Fibroblast of skin of left biceps (primary cell): ENCODE measurements at places on chromosomes 13 and 19.

DNA sequence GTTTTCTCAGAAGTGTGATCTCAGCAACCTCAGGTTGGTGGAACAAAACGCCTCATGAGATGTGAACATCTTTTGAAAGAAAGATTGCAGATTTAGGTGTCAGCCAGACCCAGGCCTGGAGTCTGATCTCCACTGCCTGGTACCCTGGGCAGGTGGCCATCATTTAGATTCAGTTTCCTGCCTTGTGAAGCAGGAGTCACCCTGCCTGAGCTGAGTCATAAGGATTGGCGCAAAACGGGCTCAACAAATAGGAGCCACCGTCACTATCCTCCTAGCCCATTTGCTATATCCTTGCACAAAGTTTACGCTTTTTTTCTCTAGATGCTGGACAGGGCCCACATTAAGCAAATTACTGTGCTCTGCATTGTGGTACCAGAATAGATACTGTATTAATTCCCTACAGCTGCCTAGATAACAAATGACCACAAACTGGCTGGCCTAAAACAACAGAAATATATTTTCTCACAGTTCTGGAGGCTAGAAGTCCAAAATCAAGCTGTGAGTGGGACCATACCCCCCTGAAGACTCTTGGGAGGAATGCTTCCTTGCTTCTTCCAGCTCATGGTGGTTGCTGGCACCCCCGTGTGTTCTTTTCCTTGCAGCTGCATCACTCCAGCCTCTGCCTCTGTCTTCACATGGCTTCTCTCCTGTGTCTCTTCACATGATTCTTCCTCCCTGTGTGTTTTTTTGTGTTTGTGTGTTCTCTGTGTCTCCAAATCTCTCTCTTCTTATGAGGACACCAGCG is 38.2 kb downstream of the TNFSF11 start:
- DNase-seq = no peak

DNA sequence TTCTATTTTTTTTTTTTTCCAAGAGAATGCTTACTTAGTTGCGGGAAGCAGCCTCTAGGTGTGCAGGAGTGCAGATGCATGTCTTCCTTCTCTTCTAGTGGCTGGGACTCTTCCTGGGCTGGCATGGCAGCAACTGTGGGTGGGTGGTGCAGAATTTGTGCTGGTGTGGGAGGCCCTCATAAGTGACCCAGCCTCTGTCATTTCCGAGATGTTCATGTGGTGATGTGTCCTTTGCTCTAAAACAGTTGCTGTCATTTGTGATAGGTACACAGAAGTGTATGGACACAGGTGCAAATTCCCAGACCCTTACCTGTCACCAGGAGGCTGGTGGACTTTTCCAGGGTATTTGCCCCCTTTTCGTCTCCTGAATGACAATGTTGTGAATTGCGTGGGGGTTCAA is 367.7 kb downstream of the KCNRG start:
- DNase-seq = no peak

- DNase-seq = no peak
Observed at GRCh38 chr13:28735481-28736029, 16.8 kb upstream of the SLC46A3 start.

DNA sequence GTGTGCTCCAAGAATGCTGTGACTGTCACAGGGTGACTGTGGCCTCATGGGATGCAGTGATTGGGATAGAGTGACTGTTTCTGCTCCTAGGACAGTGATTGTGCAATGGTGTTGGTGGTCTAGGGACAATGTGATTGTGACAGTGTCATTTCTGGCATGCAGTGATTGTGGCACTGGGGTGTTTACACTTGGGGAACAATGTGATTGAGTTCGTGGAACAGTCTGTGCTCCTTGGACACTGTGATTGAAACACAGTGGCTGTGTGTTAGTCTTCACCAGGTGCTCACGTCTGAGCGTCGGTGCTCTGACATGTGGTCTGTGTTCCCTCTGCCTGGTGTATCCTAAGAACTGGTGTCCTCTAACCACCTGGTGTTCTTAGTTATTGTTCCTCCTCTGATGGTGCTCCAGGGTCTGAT is 1.7 kb downstream of the PDE4A start:
- no peak for DNase-seq

- DNase-seq = no peak
Observed at GRCh38 chr13:78820541-78820940, 161.6 kb upstream of the OBI1 start.

DNA sequence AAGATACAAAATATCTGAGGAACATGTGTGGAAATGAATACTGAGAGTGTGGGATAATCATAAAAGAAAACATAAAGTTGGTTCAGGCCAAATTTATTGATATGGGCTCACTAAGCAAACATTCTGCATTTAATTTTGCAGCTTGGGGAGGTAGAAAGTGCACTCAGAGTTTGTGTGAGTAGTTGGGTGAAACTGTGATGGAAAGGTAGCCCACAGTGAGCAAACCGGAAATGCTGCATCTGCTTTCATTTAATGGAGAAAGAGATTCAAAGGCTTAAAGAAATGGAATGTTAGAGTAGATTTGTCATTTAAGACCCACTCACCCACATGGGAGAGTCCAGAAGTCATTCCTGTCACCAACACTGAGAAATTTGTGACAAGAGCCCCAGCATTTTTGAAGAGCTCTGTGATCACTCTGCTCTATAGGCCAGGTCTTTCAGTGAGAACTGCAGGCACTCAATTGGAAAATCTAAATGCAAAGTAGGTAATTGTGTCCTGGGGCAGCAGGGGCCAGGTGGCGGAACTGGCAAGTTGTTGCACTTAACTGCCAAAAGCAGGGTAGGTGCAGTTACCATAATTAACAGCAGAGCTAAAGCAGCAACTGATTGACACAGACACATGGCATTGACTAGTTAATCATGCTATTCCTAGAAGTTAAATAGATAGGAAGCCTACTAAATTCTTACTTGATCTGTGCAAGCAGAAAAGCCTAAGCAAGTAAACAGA is 1228.3 kb upstream of the PCDH20 start:
- DNase-seq = no peak

- DNase-seq = no peak
Observed at GRCh38 chr19:47729468-47729798, 15.9 kb upstream of the NOP53 start.

GRCh38 chr19:51227326-51227725 is 2.4 kb downstream of the CD33 start:
- no peak for DNase-seq

DNA sequence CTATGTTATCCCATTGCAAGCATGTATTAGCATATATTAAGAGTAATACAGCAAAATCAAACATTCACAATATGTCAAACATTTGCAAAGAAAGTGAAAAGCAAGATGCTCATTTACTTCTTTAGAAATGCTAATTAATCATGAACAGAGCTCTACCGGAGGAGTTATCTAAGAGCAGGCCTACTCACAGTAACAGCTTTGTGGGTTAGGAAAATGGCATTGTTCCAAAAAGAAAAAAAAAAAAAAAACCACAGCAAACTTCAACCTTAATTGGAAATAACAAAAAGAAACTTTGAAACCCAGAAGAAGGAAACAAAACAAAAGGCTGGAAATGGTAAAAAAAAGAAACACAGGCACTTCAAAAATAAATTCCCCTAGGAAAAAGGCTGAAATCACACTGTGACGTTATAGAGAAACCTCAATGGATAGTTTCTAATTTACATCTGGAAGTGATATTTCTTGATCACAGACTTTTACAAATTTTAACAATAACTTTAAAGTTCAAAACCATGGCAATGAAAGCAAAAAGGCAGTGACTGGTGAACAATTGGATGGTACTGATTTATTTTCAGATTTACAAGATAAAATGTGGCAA is 1236.8 kb upstream of the SPRY2 start:
- no peak for DNase-seq

GRCh38 chr19:3987619-3988371 is 2.5 kb upstream of the EEF2 start:
- DNase-seq = peak; percentile 53

GRCh38 chr19:30565636-30566035 is 193.5 kb downstream of the ZNF536 start:
- no peak for DNase-seq

DNA sequence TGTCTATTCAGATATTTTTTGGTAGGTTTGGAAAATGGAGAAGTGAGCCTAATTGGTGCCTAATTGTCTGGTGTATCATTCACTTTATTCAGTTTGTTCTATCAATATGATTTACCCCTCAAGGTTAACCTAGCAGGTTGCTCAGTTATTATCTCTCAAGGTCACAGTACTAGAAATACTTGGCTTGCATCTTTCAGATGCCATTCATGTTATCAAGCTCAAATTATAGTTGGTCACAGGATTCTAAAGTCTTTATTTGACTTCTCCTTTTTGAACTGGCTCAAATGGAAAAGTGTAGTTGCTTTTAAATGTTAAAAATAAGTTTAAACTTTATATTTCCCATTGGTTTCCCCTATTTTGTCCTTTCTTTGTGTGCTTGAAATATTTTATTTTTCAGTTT is 2.6 kb downstream of the KCNRG start:
- no peak for DNase-seq

DNA sequence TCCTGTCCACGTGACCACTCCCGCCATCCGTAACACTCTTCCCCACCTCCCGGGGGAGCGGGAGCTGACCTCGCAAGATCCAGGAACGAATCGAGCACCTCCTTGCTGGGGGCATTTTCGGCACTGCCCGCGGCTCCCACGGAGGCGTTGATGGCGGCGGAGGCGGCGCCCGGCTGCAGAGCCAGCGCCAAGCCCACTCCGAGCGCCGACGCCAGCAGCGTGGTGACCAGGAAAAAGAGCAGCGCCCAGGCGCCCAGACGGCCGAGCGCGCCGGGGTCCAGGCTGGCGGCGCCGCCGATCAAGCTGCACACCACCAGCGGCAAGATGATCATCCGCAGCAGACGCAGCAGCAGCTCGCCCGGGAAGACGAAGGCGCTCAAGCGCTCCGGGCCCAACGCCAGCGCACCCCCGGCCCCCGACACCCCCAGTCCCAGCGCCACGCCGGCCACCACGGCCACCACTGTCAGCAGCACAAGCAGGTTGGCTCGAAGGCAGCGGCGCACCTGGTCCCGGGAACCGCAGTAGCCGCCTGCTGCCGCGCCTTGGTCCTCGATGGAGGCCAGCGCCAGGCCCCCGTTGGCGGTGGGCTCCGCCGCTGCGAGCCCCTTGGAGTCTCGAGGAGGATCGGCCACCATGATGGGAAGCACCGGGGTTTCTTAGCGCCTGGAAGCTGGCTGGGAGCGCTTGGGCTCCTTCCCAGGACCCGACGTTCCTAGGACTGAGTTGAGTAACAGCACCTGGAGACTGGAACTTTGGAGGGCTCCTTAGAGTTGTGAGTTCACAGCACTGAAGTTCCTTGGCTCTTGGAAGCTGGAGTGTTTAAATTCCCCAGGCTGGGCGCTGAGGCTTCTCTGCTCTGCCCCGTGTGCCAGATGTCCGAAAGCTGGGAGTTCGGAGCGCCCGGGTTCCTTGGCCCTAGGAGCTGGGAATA is 798 bp downstream of the SLC1A5 start:
- DNase-seq = no peak
